ENCODE measurements at places on chromosomes 4 and X.

DNA sequence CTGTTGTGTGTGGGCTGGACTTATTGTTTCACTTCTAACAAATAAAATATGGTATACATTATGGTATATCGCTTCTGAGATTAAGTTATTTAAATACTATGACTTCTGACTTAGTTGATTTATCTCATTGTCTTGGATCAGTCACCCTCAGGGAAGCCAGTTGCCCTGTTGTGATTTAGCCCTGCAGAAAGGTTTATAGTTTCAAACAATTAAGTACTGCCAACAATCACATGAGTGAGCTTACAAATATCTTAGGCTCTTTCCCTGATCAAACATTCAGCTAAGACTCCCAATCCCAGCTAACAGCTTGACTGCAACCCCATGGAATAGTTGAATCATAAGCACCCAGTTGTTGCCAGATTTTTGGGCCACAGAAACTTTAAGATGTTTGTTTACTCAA lies 85.4 kb downstream of the MAGEC1 start:
- DNase-seq, result no peak

DNA sequence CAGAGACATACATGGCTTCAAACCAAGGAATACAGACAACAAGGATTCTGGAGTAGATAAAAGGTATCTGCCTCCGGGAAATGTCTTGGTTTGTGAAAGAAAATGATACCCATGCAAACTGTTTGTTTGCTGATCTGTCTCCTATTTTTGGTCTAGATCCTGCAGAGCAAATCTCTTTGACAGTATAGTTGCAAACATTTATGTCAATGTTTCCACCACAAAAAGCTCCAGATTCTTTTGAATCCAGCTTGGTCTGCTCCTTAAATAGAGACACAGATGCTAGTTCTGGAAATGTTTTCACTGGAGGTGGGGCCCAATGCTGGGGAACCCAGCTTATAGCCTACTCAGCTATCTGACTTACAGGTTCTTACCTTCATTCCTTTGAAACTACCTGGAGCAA lies 119.7 kb downstream of the ATG4A start:
- DNase-seq, result no peak

- no peak for DNase-seq
Observed at GRCh38 chrX:21840193-21840545, 752 bp downstream of the MBTPS2 start.

DNA sequence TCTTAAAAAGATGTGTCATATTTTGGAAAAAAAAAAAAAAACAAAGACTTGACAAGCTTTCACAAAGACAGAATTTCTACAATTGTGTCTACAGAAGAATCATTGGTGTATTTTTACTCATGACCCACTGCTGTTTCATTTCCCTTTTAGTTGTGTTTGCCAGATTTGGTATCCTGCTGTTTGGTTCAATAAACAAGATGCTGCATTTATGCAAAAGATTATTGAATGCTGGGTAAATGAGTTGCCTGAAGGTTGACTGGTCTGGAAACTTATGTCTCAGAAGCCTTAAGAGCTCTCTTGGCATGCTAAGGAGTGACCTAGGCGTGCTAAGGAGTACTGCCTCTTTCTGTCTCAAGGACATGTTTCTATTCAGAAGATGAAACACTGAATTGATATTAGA lies 64.9 kb upstream of the NPY2R start:
- no peak for DNase-seq

- no peak for DNase-seq
Observed at GRCh38 chr4:4859799-4860599, 534 bp downstream of the MSX1 start.

DNA sequence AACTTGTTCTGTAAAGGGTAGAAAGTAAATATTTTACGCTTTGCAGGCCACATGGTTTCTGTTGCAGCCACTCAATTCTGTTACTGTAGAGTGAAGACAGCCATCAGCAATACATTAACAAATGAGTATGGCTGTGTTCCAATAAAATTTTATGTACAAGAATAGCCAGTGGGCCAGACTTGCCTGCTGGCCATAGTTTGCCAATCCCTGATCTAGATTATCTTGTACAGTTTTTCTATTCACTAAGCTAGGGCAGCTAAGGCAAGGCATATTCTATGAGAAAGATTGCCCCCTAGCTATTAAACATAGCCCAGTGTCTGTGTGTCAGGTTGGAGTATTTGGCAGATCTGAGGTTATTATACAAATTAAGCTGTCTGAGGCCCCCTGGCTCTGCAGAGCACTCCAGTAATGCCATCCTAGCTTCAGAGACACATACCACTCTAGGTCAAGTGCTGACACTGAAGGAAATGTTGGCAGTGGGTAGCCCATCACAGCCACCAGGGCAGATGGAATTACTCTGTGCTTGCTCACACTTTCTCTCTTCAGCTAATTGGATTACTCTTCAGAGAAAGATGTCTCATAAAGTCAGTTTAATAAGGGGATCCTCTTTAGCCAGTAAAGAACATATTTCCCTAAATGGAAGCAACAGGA lies 40.7 kb downstream of the MTTP start:
- DNase-seq, result no peak

- no peak for DNase-seq
Observed at GRCh38 chr4:52588097-52588496, 71.0 kb downstream of the USP46 start.

DNA sequence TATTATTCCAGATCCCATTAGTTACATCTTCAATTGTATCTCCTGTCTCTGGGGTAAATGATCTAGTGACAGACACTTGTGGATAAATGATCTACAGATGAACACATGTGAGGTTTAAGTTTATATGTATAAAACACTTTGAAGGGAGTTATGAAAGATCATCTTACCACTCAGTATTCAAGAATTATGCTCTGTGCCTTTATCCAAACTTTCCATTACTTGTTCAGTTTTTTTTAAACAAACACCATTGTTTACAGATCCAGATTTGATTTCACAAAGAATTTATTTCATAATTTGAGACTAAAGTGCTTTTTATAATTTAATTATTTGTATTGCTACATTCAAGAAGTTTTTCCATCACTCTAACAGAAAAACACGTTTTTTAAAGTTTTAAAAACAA lies 142.5 kb downstream of the HHIP start:
- no peak for DNase-seq

Measured in ureter (tissue), 1 donor.